GM19239 (cell line): ENCODE measurements at places on chromosomes 6 and 20.

GRCh38 chr6:13033145-13033544, 295.2 kb downstream of the TBC1D7 start:
- no peak for DNase-seq

DNA sequence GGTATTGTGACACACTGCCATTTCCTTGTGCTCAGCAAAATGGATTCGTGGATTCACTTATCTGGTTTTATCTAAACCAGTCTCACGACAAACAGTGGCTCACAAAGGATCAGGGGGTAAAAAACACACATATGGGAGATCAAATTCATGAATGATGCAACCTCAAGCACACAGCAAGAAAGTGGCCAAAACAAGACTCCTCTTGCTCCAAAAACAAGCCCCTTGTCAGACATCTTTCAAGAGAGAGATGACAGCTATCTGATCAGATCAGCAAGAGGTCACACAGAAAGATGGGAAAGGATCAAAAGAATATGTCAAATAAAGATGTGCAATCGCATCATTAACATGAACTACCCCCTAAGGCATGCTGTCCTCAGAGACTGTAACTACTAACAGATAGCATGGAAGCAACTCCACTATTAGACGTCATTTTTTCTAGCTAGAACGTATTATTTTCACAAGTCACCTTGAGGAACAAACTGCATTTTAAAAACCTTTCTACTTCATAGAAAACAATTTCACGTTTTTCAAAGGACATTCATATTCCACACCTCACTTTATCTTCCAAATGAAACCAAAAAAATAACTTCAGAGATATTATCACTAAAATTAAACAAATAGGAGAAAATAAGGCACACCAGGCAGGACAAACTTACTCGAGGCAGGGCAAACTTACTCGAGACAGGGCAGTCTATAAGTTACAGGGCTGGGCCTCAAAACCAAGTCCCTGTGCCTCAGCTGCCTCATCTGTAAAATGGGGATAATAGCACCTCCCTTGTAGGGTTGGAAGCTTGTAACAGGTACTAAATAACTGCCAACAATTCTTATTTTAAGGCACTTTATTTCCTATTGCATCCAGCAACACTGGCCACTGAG, 122.3 kb downstream of the PREX1 start:
- no peak for DNase-seq

- no peak for DNase-seq
These were observed 603.5 kb downstream of the UTRN start for GRCh38 chr6:144888621-144889020.

DNA sequence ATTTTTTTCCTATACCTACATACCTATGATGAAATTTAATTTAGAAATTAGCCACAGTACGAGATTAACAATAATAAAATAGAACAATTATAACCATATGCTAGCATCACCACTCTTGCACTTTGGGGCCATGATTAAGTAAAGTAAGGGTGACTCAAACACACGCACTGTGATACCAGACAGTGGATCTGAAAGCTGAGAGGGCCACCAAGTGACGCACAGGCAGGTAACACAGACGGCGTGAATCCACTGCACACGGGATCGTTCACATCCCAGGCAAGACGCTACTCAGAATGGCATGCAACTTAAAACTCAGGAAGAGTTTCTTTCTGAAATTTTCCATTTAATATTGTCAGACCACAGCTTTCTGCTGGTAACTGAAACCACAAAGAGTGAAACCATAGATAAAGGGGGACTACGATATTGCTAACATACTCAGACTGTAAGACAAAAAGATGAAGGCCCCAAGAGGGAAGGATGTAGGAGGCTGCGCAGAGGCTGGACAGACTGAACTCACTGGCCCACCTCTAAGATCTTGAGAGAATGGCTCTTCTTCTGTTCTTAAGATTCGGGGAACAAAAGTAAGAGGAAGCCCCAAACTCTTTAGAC, 17.9 kb downstream of the RRBP1 start:
- DNase-seq: no peak

GRCh38 chr6:89479897-89480296, 46.9 kb downstream of the ANKRD6 start:
- DNase-seq: no peak

DNA sequence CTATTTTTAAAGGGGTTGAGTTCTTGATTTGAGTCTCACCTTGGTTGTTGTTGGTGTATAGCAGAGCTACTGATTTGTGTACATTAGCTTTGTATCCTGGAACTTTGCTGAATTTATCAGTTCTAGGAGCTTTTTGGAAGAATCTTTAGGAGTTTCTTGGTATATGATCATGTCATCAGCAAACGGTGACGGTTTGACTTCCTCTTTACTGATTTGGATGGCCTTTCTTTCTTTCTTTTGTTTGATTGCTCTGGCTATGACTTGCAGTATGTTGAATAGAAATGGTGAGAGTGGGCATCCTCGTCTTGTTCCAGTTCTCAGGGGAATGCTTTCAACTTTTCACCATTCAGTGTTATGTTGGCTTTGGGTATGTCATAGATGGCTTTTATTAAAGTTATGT, 64.0 kb downstream of the CDYL start:
- no peak for DNase-seq

- no peak for DNase-seq
These were observed 764 bp upstream of the SNAP25 start for GRCh38 chr20:10217721-10218410.

DNA sequence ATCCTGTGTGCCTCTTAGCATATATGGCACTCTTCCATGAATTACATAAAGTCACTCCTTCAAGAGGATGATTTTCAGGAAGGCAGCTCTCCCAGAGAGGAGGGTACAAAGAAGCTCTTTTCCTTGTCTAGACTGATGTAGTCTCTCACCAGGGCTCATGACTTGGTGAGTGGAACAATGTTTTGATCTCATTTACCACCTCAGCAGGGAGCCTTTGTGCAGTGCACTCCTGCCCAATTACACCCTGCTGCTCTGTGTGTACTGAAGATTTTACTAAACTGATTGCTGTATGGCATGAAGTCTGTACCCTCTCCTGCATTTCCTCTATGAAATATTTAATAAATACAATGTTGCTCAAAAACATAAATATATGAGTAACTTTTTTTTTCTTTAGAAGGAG, 598.3 kb upstream of the HS3ST5 start:
- no peak for DNase-seq

- DNase-seq: no peak
These were observed 90.5 kb upstream of the HEY2 start for GRCh38 chr6:125658759-125659431.

DNA sequence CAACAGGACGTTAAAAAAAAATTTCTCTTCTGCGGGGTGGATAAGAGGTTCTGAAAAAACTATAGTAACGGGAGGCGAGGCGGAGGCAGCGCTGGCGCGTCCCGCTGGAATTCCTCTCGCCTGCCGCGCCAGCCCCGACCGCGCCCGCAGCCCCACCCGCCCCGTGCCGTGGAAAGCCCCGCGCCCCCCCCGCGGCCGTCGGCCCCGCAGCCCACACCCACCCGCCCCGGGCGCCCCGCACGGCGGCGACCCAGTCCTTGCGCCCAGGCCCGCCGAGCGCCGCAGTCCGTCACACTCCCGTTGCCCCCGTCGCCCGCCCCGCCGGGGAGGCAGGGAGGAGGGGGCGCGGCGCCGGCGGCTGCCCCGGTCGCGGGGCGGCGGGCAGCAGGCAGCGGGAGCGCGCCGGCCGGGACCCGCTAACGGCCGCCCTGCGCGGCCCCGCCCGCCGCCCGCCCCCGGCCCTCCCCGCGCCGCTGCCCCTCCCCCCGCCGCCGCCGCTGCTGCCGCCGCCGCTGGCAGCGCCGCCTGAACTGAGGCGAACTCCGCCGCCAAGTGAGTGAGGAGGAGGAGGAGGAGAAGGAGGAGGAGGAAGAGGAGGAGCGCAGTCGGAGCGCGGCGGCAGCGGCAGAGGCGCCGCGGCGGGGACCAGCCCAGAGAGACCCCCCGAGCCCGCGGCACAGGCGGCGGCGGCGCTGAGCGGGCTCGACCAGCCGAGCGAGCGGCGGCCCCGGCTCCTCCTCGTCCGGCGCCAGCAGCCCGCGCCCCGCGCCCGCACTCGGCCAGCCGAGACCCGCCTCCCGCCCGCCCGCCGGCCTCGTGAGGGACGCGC, at the start of gene QKI:
Gene QKI, plus strand, starts transcription at position 602 of the 829 bp plus-strand sequence. CDS start 476 bp downstream, outside the sequence.
- DNase-seq: peak; percentile 57

GRCh38 chr20:16816192-16816591, 68.0 kb downstream of the OTOR start:
- no peak for DNase-seq

DNA sequence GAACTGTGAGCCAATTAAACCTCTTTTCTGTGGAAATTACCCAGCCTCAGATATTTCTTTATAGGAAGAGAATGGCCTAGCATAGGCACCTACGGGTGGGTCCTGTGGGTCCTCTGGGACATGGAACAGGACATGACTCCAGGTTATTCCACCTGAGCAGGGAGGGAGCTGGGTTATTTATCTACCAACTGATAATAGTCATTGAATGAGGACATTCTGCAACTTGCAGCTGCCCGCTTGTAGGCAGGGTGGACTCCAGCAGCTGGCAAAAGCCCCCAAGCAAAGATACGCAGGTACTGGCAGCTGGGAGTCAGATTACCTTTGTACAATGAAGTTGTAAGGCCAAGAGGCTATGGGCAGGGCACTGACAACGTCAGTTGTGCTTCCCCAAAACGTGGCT, 1.4 kb upstream of the BANF2 start:
- DNase-seq: no peak

GRCh38 chr6:149419696-149420404, 19.8 kb downstream of the SUMO4 start:
- DNase-seq: no peak

- DNase-seq: peak; percentile 13
These were observed 280.3 kb upstream of the SYNCRIP start for GRCh38 chr6:85923013-85923430.

DNA sequence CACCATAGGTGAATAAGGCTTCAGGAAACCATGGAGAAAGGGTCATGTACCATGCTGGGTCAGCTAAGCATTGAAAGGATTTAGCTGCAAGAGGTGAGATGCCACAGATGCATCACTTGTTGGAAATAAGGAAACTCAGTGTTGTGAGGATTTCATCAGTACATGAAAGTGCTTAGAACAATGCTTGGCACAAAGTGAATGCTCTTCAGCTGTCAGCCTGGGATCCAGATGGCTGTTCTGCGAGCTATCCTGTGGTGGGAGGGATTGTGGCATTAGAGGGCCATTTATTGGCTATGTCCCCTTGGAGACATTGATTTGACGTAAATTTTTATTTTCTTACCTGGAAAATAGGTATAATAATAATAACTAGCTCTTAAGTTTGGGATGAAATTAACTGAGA, 53.0 kb downstream of the ELOVL2 start:
- DNase-seq: no peak

GRCh38 chr6:100673641-100674040, 207.5 kb downstream of the ASCC3 start:
- DNase-seq: no peak
